ENCODE measurements at places on chromosomes 12 and 14.

- no peak for DNase-seq
Observed at GRCh38 chr12:8057839-8058238, 8.3 kb downstream of the C3AR1 start.

DNA sequence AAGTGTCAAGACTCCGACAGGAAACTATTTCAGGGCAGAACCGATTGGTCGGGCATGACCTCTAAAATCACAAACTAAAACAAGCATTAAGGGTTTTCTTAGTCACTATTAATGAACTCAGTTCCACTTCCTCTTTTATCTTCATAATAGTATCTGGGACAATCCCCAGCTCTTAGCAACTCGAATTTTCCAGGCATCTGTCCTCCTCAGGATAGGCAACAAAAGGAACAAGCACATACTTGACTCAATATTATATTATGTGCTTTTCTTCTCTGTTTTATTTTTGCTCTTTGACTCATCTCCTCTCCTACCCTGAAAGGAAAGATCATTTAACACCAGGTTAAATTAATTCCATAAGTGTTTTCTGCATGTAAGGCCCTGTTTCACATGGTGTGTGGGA, 638.3 kb upstream of the TBX3 start:
- DNase-seq = no peak

DNA sequence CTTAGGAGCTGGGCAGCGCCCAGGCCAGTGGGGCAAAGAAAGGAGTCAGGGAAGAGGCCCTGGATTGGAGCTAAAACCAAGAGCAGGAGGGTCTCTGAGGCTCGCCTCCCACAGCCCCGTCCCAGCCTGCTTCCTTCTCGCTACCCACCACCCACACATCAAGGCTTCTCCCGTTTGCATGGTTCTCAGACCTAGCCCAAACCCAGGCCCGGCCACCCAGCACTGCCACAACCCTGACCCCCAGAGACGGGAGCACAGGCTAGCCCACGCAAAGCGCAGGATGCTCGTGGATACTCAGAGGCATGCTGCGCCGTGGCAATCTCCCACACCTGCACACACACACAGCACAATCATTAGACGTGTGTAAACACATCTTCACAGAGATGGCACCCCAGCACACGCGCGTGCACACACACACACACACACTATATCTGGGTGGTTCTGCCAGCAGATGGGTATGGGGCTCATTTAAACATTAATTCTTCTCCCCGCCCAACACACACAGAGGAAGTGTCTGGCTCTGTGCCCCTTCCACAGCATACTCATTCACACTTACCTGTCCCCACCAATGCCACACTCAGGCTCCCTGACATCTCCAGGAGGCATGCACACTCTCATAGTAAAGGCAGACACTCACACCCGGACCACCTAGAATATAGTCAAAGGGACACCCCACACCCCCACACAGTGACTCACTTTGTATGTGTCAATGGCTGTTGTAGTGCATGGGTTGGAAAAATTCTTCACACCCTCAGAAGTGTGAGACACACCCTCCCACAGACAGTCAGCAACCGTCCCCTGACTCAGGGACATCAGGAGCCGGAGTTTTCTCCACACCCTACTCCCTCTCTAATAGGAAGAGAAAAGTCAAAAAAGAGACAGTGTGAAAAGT, 1.1 kb downstream of the CARMIL3 start:
- DNase-seq = peak; percentile 72

DNA sequence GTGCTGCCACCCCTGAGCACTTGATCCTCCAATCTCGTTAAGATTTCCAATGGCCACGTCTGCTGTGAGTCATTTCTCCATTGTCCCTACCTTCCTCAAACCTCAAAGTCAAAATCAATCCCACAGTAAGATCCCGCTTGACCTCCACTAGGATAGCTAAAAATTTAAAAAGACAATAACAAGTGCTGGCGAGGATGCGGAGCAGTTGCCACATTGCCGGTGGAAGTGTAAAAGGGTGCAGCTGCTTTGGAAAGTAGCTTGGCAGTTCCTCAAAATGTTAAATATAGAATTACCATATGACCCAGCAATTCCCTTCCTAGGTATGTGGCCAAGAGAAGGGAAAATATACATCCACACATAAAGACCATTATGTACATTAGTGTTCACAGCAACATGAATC, 9.5 kb upstream of the BCL7A start:
- no peak for DNase-seq

- DNase-seq = peak; percentile 47
Observed at GRCh38 chr12:122834921-122835749, at the start of gene HIP1R. HIP1R (plus strand) TSS chr12:122835457; CDS start chr12:122835551, 94 bp downstream.

DNA sequence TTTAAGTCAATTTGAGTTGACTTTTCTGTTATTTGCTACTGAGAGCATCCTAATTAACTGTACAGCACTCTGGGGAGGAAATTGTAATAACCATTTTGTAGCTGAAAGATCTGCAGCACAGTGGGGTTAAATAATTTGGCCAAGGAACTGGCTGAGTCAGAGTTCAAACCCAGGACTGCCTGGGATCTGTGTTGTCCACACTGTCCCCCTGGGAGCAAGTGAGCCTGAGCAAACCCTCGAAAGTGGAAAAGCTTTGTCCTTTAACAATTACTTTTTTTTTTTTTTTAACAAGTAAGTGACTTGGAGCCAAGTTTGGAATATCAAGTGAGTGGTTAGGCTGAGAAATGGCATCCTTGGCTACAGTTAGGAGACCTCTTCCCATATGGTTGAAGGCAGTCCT, 247.2 kb upstream of the CCDC196 start:
- no peak for DNase-seq

GRCh38 chr12:65313719-65314317, 35.3 kb downstream of the MSRB3 start:
- no peak for DNase-seq

DNA sequence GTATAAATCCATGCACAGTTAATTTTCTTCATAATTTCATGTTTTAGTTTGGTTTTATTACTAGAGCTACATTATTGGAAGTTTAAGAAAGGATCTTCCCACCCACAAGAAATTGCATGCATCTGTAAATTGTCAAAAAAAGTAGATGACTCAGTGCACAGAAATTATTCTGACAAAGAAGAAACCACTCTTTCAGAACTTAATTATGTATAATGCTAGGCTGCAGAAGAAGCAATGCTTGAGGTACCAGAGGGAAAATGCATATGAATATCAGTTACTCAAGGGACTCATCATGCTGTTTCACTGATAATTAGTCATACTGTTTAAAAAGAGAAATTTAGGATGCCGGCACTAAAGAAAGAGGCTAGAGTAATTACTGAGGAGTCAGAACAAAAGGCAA, 147.0 kb downstream of the SLC16A7 start:
- DNase-seq = no peak

DNA sequence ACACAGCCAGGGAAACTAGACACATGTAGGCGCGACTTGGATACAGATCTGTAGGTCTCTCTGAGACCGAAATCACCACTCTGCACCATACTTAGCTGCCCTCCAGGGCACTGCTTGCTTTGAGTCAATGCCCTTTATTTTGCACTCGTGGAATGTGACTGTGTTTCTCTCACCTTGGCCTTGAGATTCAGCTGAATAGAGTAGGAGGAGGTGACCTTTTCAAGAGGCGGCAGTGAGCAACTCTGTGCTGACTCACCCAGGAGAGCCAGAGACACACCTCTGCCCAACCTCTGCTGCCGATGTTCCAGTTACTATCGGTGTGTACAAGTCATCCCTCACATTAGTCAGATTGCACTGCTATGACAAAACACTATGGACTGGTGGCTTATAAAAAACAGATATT, 583.4 kb downstream of the VRK1 start:
- peak; percentile 88 for DNase-seq

DNA sequence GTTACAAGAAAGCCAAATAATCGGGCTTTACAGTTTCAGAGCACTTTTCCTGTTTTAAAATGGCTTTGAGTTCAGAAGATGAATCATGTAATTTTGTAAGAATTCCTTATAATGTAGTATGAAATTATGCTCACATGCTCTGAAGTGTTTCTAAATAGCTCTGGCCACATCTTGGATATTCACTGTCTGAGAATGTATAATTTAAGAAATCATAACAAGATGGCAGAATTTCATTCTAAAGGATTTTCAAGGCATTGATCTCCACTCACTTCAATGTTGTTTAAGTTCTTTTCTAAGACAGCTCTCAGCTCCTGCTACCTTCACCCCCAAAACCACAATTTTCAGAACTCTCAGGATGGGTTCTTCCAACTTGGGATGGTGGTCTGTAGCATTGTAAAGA, 180.1 kb downstream of the DACT1 start:
- no peak for DNase-seq

GRCh38 chr12:28998662-28999120, 150.4 kb upstream of the FAR2 start:
- DNase-seq = peak; percentile 6

GRCh38 chr12:7101694-7102131, 7.3 kb downstream of the C1RL start:
- DNase-seq = no peak

- no peak for DNase-seq
Observed at GRCh38 chr12:64946132-64946829, 121.8 kb downstream of the TBC1D30 start.

- DNase-seq = no peak
Observed at GRCh38 chr12:124462750-124463149, 104.7 kb downstream of the NCOR2 start.

DNA sequence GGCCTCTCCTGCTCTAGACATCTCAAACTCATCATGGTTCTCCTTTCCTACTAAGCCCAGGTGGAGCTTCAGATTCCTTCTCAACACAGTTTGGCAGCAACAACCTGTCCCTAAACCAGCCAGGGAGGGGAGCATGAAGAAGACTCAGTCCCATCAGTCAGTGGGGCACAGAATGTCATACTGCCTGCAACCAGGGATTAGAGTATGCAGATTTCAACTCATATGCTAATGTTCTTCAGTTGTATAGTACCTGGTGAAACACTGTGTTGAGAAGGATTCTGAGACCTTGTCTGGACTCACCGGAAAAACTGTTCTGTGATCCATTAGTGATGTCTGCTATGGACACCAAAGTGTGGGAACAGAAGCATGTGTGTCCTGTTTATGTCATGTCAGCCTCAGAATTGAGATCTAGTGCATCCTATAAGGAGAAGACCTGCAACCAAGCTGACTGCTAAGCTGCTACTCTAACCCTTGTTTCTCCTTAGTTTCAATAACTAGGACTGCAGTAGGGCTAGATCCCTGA, 43.6 kb downstream of the TRPV4 start:
- no peak for DNase-seq

- no peak for DNase-seq
Observed at GRCh38 chr14:88516861-88517357, 37.9 kb downstream of the PTPN21 start.

DNA sequence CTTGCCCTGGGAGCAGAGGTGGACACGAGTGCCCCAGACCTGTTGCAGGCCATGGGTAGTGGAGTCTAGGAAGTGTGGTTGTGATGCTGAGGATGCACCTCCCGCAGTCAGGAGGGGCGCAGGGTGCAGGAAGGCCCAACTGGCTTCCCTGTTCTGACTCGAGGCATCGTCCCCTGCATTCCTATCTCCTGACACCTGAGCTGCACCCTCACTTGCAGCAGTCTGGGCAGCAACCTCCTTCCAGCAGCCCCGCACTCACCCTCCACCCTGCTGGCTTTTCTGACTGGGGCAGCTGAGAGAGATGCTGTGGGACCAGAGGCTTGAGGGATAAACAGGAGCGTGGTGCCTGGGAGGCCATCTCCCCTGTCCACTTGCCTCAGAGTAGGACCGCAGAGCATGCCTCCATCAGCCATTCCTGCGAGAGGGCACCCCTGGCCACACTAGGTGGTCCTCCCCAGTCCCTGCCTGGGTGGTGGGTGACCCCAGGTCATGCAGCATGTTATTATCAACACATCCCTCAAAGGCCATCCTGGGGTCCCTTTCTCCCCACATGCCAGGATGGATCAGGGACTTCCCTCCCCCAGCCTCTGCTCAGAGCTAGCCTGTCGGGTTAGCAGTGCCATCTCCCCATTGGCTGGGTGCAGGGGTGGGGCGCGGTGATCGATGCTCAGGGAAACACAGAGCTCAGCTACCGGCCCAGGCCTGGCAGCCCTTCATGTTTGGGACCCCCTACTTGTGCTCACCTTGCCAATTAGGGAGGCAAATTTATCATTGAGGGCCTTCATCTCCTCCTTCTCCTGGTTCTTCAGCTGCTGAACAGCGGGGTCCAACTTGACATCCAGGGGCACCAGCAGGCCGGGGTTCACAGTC, 719 bp downstream of the KRT80 start:
- DNase-seq = no peak

GRCh38 chr14:92937051-92937937, 14.3 kb downstream of the CHGA start:
- DNase-seq = no peak

- no peak for DNase-seq
Observed at GRCh38 chr14:66076176-66076575, 410.0 kb upstream of the CCDC196 start.

DNA sequence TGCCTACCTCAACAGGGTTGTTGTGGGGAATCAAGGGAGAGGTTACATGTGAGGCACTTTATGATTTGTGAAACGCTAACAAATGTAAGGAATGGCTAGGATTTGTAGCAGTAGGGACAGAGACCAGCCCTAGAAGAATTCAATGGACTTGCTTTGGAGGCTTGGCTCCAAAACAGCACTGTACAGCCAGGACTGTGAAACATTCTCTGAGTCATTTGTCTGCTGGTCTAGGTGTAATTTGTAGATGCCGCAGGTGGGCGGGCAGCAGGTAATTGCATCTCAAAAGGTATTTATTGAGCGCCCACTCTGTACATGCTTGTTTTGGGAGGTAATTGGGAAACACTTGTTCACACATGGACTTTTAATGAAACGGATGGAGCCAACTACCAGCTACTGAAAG, 11.4 kb downstream of the SLC7A8 start:
- DNase-seq = no peak

GRCh38 chr14:58280954-58281787, 17.2 kb upstream of the ARID4A start:
- DNase-seq = peak; percentile 36

DNA sequence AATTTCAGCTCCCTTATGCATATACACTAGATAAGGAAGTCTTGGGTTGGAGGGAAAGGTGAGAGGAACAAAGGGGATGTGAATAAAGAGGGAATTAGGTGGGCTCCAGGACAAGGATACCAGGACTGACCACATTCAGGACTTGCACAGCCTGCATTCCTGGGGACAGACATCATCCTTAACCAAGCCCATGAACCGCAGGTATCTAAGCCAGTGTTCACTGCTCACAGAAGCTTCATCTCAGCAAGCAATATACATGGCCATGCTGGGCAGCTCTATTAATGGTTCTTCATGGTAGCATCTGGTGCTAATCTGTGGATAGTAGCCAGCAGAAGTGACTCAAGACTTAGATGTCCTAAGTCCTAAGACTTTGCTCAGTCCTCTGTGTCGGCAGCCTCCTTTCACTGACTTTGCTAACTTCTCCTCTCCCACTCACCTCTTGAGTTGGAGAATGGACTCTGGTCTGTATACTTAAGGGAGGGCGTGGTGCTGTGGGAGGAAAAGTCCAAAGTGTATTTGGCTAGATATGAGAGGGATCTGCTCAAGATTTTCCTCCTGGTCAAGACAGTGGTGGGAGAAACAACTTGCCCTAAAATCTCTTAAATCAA, 136.1 kb downstream of the ASCL1 start:
- DNase-seq = no peak
